T-helper 1 cell treated with Interleukin-12 subunit alpha and Interleukin-12 subunit beta and Interleukin-4 antibody, amounts not matched to agents 30 ng/mL and 1 ng/mL, for 36 hours (primary cell): ENCODE measurements at places on chromosomes 2 and 18. TPM values are rescaled to one million over a fixed set of nuclear protein-coding genes. Genes with fewer than 3 reads are reported as not detected.

Gene EMILIN1
- total RNA-seq = 1.4 and 1.7 TPM in 2 replicates

Gene KRTCAP3
- 4.8 and 5.5 TPM in 2 replicates for total RNA-seq

Gene WDR35
- 4.1 and 5.1 TPM in 2 replicates for total RNA-seq

Gene SUCLG1
- total RNA-seq = 68.6 and 72.2 TPM in 2 replicates

Gene UGT1A5
- total RNA-seq = not detected in 2 replicates

Gene BIRC6
- 123 and 126 TPM in 2 replicates for total RNA-seq

Gene ANKRD30BL
- not detected in 2 replicates for total RNA-seq

Gene ZNF804A
- not detected in 2 replicates for total RNA-seq

Gene IL18R1
- total RNA-seq = 83.8 and 83.9 TPM in 2 replicates

Gene LBX2
- 0.42 and 0.98 TPM in 2 replicates for total RNA-seq

Gene DNAH6
- total RNA-seq = 0.39 and 0.81 TPM in 2 replicates

Gene GRP
- total RNA-seq = not detected in 2 replicates

Gene SIGLEC15
- total RNA-seq = not detected in 2 replicates

Gene LIPG
- total RNA-seq = not detected in 2 replicates

Gene SPATA3
- not detected in 2 replicates for total RNA-seq

Gene SLC5A7
- total RNA-seq = not detected in 2 replicates

Gene ANKMY1
- total RNA-seq = 28.6 and 33.0 TPM in 2 replicates

Gene NR4A2
- total RNA-seq = 5.5 TPM in 2 replicates

Gene CYP27A1
- 0.12 and 0.17 TPM in 2 replicates for total RNA-seq

Gene EPB41L3
- total RNA-seq = 2.8 and 2.9 TPM in 2 replicates

Gene PLCL1
- total RNA-seq = 2.5 and 2.7 TPM in 2 replicates

Gene NYAP2
- not detected in 2 replicates for total RNA-seq

Gene CD8B
- total RNA-seq = 1.0 and 2.8 TPM in 2 replicates

Gene IL36B
- not detected in 2 replicates for total RNA-seq

Gene FAP
- 0.17 and 0.76 TPM in 2 replicates for total RNA-seq

Gene CHRNA1
- not detected in 2 replicates for total RNA-seq

Gene SRSF7
- total RNA-seq = 257 and 272 TPM in 2 replicates

Gene ZNF397
- total RNA-seq = 18.6 and 19.6 TPM in 2 replicates

Gene CLEC4F
- total RNA-seq = 0.12 and 0.27 TPM in 2 replicates

Gene ALKAL2
- total RNA-seq = 0.68 and 1.1 TPM in 2 replicates

Gene C1QL2
- not detected in 2 replicates for total RNA-seq

Gene GAD1
- 4.0 and 5.1 TPM in 2 replicates for total RNA-seq

Gene SP140L
- 114 and 115 TPM in 2 replicates for total RNA-seq
